ENCODE measurements at places on chromosomes 4 and X.

DNA sequence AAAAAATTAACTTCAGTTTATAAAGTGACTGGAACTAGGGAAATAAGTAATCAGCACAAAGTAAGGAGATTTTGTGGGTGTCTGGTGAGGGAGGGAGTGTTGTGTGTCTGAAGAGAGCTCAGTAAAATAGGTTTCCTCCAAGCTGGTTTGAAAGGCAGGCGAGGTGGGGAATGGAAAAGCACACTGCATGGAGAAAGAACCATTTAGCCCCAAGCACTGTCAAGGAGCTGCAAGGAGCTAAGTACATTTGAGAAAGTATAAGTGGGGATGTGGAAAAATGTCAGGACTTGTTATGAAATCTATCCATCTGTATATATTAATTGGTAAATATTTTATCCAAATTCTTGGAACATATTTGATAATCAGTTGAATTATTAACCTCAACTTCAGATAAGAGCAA lies 956 bp downstream of the C4orf51 start:
- no peak for DNase-seq

- DNase-seq = no peak
Measured at GRCh38 chr4:4182835-4183568, 43.7 kb downstream of the OTOP1 start.

GRCh38 chr4:68349279-68349648 lies 626 bp downstream of the YTHDC1 start:
- no peak for DNase-seq

DNA sequence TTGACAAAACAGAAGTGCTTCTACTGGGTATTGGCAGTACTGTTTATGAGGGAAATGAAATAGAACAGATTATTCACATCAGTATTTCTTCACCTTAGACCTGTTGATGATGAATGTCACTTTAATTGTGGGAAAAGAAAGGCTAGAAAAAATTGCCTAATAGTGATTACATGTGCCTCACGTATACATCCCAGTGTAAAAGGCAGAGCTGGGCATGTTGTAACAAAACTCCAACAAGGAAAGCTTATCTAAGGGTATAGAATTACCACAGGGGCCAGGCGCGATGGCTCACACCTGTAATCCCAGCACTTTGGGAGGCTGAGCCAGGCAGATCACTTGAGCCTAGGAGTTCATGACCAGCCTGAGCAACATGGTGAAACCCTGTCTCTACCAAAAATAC lies 4.2 kb downstream of the PGM2 start:
- DNase-seq = no peak

GRCh38 chr4:72283357-72283756 lies 251.6 kb downstream of the NPFFR2 start:
- no peak for DNase-seq

DNA sequence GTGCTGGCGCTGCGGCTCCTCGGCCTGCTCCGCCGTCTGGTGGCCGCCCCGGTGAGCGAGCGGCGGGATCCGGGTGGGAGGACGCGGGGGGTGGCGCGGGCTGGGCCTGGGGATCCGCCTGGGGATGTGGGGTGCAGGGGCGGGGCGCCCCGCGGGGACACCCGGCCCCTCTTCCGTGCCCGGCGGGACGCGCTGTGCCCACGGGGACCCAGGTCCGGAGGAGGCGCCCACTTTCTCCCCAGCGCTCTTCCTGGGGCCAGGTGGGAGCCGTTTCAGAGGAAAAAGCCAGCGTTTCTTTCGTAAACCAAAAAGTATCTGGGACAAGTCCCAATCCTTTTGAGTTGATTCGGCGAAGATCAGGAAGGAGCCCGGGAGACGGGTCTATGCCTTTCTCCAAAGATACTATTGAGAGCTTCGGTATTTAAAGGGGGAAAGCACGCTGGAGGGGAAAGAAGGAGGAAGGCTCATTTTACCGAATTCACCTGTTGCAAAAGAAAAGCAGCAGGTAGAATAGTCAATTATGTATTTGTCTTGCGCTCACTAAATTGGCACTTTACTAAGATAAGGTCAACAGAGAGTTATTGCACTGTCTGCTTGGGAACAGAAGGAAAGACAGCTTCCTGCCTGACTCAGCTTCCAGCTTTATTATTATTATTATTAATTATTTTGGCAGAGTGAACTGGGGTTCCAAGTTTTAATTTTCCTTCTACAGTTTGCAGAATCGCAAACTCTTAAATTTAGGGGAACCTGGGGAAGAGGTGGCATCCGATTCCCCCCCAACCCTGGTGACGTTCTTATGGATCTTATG lies 81.5 kb upstream of the CD99 start:
- no peak for DNase-seq

DNA sequence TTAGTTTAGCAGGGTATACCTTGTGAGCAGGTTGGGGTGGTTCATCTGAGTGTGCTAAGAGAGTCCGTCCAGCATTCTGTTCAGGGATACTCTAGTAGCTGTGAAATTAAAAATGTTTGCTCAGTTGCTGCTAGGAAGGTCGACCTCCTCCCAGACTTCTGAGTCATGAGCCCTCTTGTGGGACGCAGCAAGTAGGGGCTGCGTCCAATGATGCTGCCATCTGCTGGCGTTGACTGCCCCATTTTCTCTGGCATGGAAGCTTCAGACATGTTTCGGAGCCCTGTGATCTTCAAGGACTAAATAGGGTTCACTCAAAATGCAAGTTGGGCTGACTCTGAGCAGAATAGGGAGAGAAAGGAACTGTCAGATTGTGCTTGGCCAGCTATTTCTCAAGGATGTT lies 201.0 kb upstream of the ARSJ start:
- no peak for DNase-seq

DNA sequence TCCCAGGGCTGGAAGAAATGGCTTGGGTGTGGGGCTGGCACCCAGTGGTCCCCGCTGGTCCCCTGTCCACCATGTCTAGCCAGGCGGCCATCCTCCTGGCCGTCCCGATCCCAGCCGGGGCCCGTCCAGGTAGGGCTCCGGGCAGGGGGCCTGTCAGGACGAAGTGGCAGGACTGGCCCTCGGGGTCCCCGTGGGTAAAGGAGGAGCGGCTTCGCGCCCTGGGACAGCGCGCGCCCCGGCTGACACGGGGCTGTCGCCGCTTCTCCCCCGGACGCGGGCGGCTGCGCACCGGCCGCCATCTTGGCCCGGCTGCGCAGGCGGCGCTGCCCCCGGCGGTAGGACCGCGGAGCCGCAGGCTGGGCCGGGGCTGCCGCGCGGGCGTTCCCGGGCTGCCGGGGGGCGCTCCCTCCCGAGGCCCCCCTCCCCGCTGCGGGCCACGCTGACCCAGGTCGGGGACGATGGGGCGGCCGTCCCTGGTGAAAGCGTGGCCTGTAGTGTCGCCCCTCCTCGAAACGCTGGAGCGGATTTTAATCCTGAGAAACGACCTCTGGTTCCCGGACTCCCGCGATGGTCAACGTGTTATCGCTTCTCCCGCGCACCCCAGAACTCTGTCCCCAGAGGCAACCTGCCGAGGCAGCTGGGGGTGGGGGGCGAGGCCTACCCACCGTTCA lies 60.4 kb upstream of the BCOR start:
- no peak for DNase-seq

DNA sequence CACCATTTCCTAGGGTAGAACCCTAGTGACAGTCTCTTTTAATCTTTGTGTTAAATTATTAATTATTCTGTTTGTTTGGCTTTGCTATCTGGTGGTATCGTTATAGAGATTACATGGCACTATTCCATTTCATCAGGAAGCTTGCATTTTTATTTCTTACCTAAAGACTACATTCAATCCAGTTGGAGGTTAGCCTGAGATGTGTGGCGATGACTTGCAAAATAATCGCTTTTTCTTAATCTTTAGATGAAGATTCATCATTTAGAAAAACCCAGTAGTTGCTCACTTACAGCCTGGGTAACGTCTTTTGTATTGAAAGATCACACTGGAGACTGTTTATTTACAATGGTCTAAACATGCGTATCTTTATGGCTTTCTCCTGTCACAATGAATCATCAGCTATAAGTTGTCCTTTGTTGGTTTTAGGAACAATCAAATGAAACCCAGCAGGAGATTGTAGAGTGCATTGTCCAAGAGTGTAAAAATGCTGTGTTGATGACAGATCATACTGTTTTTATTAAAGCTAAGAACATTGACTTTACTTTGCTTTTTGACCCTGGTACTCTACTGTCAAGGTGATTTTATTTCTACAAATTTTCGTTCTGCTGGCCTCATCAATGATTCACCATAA lies 281.7 kb upstream of the PITX2 start:
- no peak for DNase-seq

GRCh38 chr4:93355411-93355810 lies 473.1 kb upstream of the ATOH1 start:
- no peak for DNase-seq

DNA sequence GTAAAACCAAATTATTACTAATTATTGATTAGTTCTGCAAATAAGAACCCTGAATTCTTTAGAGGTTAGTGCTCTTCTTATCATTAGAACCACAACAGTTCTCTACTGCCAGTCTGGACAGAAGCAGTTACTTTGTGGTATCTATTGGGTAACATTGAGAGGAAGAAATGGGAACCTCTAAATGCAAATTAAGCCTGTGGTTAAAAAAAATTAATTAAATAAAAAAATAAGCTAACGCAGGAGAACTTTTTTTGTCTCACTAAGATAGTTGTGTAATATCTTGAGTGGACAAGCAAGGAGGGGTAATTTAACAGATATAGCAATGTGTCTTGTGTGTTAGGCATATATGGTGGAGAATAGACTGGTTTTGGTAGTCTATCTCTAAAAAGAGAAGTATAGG lies 32.9 kb upstream of the TET2 start:
- no peak for DNase-seq

GRCh38 chr4:167842487-167842886 lies 249.8 kb upstream of the ANXA10 start:
- DNase-seq = no peak

GRCh38 chr4:79695848-79696247 lies 287.8 kb upstream of the GK2 start:
- DNase-seq = no peak

DNA sequence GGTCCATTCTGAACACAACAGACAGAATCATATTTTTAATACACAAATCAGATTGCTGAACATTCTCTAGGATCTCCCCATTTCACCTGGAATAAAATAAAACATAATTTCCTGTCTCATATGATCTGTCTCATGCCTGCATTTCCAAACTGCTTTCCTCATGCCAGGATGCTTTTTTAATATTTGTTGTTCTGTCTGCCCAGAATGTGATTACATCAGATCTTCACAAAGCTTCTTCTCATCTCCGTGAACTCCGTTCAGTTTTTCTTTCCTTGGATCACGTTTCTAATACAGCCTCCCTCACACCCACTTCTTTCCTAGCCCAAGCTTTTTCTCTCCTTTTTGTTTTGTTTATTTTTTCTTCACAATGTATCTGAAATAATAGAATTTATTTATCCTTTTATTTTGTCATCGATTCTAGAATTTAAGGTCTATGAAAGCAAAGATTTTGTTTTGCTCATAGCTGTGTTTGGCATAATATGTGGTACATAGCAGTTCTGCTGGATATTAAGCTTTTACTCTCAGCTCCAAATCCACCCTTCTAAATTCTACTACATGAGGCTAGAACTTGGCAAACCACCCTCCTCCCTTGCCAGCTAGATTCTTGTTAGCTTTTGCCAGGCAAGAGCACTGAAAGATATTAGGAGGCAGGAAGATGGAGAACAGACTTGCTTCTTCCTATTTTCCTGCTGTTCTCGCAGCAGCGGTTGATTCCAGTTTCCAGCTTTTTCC lies 165.5 kb upstream of the SLIT2 start:
- DNase-seq = no peak

- DNase-seq = no peak
Measured at GRCh38 chrX:108059801-108060200, 14.9 kb downstream of the VSIG1 start.

DNA sequence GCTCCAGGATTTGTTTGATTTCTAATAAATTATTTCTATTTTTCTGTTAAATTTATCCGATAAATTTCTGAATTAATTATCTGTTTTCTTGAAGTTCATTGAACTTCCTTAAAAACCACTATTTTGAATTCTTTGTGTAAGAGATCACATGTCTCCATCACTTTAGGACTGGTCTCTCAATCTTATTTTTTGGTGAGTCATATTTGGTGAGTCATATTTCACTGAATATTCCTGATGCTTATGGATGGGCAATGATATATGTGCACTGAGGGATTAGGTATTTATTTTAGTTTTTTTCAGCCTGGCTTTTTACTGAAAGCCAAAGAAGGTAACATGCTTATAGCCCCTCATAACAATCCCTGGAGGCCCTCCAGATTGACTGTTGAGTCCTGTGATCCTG lies 48.5 kb upstream of the IL15 start:
- no peak for DNase-seq

GRCh38 chrX:115413246-115413878 lies 123.8 kb downstream of the LUZP4 start:
- no peak for DNase-seq

DNA sequence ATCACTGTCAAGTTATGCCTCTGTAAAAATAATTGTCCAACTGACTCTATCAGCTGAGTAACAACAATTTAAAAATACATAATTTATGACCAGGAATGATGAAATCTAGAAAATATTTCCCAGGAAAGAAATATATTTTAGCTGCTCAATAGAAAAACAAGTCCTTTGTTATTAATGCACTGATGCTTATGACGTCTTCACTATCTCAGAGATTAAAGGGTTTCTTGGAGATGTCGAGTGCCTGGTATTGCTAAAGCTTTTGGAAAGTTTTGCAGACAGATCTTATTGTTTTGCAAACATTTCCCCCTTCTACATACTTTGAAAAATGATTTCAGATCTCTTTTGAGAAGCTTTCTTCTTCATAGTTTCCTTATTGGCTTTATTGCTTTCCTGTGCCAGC lies 154.6 kb upstream of the RPS6KA3 start:
- DNase-seq = no peak

DNA sequence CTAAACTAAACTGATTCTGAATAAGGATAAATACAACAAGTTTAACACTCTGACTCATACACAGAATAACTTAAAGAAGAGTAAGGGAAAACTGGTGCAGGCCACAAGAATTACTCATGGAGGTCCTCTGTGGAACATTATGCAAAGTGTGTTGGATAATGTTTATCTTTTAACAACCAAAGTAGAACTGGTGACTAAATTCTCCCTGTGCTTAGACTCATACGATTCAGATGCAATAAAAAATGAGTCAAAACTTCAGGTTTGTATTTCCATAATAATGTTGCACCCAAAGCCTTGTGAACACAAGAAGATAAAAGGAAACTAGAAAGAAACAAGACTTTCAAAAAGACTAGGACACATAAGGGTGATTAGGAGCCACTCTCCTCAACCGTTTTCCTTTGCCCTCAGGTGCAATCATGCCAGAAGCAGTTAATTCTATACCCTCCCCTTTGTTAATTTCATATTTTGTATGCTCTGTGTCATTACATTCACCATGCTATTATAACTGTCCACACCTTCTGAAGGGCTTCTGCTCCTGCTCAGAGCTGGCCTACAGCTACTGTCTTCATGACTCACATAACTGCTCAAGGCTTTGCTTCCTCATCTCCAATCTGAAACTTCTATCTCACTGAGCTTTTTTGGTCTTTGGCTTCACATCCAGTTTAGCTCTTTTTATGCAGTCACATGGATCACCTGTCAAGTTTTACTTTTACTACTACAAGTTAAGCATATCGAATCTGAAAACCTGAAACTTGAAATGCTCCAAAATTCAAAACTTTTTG lies 60.2 kb downstream of the KCNIP4 start:
- no peak for DNase-seq
